ENCODE measurements at places on chromosomes 3 and 15.
A peak's percentile ranks its signal among the peaks of the same experiment; 100 is the strongest.

- DNase-seq, result no peak
Observed at GRCh38 chr3:57961828-57962447, 46.3 kb upstream of the FLNB start.

DNA sequence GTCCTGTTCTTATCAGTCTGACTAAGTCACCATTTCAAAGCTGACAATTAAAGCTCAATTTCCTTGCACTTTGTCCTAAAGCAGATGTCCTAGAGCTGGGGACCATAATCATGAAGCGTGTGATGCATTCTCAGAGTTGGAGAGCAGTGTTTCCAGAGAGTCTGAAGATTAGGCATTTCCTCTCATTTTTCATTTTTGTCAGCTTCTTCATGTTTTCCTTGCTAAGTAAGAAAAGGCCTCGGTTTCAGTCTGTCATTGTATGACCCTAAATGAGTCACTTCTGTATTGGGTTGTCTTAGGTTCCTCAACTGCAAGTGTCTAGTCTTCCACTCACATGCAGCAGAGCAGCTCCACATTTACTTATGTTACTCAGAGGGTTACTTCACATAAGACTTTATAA lies 257.2 kb upstream of the TPRG1 start:
- DNase-seq, result no peak

DNA sequence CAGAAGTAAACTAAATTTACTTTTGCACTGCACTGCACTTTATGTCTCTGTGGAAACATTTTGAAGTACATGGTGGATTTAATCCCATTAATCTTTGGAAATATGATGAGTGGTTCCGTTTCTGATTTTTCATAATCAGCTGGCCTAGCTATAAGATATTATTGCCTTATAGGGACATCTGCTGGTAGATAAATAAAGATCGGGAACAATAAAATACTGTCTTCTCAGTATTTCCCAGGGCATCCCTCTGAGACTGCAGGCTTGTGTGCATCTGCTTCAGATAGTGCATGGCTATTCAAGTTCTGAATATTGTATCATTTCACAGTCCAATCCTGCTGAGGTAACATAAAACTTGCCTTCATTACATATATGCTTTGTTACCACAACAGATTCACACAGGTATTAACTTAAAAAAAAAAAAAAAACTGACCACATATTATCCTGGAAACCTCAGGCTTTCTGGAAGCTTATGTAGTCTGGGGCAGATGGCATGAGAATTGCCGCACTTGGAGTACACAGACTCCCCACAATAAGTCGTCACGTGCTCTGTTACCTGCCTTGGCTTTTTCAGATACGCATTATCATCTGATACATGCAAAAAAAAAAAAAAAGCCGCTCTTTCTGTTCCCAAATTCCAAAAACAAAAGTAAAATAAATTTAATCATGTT lies 330.8 kb upstream of the AGTR1 start:
- DNase-seq, result no peak

DNA sequence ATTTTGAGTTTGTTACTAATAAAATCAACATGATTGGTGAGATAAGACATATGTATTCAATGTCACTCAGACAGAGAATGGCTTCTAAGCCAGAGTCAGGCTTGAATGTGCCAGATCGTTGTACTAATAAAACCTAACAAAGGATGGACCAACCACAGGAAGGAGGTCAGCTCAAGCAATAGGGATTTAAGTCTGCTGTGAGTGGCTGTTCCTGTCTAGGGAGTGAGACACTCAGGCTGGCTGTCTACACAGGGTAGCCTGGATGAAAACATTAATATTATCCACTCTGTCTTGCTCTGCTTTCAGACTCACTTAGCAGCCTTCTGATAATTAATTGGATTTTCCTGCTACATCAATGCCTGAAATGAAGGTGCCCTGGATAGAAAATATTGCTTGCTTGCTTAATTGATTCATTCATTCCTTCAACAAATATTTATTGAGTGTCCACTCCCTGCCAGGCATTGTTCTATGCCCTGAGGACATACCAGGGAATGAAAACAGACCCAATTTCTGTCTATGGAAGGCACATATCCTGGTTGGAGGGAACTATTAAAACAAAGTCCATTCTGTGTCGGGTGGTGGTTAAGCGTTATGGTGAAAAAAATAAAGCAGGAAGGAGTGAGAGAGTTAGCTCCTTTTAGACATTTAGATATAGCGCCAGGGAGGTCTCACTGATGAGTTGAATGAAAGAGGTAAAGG lies 239.4 kb downstream of the CHST2 start:
- DNase-seq, result no peak

- DNase-seq, result no peak
Observed at GRCh38 chr3:178827285-178827856, 244.2 kb downstream of the ZMAT3 start.

GRCh38 chr3:59212128-59212779 lies 162.4 kb upstream of the CFAP20DC start:
- DNase-seq, result peak; percentile 53
